Bone marrow (tissue), 2 donors: ENCODE measurements at places on chromosomes 16 and 17.

DNA sequence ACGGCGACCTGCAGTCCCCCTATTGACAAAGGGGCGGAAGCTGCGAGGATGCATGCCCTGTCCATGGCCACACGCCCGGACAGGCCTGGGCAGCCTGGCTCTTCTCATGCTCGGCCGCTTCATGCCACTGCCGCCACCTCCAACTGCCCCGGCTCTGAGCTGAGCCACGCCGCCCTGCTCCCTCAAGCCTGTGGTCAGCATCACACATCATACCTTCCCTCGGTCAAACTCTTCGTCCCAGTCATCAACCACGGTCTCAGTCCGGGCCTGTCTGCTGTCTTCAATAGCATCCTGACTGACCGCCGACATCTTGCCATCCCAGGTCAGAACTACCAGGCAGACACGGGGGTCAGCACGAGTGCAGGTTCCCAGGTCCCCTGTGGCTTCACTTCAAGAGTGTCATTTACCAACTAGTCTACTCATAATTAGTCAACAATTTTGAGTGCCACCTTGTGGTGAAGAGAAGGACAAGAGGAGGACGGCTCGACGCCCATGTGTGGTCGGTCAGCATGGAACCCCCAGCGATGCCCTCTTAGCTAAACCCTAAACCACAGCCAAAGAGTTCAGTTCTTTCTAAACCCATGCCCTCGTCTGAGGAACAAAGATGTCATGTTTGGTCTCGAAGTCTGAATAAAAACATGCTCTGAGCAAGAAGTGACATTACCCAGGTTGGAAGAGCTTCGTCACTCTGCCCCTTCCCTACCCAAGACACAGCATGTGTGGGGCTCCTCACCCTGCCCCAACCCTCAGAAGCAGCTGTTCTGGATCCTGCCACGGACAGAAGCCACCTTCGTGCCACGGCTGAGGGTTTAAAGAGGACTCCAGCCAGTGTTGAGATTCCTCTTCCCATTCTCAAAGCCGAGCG, 16.9 kb upstream of the CYTH1 start:
- no peak for DNase-seq

DNA sequence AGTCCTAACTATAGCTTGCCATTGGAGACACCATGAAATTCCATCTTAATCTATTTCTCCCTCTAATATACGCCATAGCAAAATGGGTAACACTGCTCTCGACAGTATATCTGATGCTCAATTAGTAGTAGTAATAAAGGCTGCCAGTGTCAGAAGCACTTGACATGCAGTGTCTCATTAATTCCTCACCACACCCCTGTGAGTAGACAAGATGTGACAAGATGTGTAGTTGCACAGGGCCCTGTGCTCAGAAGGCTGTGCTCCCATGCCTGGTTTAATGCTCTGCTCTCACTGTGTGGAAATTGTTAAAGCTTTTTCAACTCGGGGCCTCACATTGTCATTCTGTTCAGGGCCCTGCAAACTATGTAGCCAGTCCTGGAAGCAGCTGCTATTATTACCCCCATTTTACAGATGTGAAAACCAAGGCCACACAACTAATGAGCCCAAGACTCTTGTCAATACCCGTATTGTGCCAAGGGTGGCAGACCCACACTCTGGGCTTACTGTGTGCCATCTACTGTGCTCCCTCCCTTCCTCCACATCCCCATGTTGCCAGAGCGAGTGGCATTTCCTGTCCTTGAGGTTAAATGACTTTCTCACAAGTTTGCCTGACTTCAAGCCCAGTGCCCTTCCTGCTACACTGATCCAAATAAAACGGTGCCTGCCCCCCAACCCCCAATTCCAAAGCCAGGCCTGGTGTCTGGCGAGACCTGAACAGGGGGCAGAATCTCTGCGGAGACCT, 287.3 kb upstream of the CCL2 start:
- no peak for DNase-seq

DNA sequence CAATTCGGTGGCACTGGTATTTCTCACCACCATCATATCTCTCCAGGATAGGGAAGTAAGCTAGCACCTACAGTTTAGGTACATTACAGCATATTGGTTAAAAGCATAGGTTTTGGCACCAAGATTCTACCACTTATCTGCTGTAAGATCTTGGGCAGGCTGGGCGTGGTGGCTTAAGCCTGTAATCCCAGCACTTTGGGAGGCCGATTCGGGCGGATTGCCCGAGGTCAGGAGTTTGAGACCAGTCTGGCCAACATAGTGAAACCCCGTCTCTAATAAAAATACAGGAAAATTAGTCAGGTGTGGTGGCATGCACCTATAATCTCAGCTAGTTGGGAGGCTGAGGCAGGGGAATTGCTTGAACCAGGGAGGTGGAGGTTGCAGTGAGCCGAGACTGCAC, 51.4 kb downstream of the GPATCH8 start:
- no peak for DNase-seq

- no peak for DNase-seq
Measured at GRCh38 chr17:77999413-78000173, 41.1 kb downstream of the TNRC6C start.

DNA sequence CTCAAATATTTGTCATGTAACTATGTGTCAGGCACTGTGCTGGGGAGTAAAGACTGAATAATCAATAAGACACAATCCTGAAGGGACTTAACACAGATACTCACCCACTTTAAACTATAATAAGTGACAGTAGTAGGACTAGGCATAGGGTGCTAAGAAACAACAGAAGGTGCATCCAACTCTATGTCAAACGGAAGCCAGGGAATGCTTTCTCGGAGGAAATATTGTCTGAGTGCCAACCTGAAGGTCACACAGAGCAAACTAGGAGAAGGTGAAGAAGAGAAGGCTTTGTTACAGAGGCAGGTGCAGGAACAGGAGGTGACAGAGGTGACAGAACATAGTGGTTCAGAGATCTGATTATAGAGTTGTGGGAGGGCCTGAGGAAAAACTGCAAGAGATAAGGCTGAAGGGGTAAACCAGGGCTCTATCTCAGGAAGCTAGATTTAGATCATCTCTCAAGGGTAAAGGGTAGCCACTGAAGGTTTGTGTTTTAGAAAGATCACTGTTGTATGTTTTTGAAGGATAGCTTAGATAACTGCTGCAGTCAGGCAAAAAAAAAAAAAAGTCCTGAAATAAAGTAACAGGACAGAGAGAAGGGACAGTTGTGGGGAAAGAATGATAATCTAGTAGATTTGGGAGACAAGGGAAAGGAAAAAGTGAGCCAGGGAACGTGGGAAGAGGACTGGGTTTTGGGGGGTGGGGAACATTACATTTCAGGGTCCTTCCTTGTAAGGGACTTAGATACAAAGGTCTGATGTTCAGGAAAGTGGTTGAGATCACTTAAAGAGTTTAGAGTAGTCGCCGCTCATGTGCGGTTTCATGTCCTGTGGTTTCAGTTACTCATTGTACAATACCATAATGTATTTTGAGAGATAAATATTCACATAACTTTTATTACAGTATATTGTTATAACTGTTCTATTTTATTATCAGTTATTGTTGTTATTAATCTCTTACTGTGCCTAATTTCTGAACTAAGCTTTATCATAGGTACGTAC, 85.6 kb upstream of the NETO2 start:
- DNase-seq: no peak

- no peak for DNase-seq
Measured at GRCh38 chr17:78278139-78278741, 46.8 kb downstream of the TMEM235 start.

GRCh38 chr16:61263400-61263799, 772.8 kb downstream of the CDH8 start:
- DNase-seq: no peak

DNA sequence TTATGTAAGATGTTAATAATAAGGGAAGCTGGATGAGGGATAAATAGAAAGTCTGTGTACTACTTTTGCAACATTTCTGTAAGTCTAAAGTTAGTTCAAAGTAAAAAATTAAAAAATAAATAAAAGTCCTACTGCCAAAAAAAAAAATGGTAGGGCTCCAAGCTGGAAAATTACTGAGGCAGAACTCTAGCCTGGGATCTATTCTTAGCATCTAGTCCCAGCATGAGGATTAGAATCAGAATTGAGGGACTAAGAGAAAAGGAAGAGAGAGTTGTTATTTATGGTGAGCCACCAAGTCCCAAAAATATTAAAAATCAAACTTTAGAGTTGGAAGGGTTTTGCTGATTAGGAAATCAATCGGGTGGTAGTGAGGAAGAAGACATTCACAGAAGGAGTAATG, 110.3 kb downstream of the CYB561 start:
- no peak for DNase-seq

- DNase-seq: no peak
Measured at GRCh38 chr17:57135789-57136291, 50.8 kb downstream of the AKAP1 start.

DNA sequence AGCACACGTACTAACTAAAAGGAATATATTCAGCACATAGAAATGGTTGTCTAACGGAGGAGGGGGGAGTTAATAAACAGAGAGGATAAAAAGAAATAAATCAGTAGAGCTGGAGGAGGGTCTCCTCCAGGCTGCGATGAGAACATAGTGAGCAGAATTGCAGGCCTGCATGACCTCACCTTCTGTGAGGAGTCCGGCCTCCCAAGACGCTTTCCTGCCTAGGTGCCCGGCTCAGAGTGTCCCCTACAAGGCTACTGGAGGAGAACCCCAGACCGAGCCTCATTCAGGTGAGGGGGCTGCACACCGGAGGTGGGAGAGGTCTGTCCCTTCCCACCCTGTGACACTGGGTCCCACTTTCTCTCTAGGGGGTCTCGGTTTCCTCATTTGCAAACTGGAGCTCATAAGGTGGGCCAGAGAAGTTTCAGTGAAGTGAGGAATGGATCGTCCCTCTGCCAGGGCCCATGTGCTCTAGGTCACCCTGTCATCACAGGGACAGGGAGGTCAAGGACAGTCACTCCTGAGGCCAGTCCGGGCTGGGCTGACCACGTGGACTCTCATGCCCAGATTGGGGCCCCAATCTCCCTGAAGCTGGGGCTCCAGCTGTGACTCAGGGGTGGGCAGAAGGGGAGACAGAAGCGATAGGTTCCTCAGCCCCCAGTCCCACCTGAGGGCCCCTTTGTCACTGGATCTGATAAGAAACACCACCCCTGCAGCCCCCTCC, 3.3 kb upstream of the HBM start:
- DNase-seq: no peak

DNA sequence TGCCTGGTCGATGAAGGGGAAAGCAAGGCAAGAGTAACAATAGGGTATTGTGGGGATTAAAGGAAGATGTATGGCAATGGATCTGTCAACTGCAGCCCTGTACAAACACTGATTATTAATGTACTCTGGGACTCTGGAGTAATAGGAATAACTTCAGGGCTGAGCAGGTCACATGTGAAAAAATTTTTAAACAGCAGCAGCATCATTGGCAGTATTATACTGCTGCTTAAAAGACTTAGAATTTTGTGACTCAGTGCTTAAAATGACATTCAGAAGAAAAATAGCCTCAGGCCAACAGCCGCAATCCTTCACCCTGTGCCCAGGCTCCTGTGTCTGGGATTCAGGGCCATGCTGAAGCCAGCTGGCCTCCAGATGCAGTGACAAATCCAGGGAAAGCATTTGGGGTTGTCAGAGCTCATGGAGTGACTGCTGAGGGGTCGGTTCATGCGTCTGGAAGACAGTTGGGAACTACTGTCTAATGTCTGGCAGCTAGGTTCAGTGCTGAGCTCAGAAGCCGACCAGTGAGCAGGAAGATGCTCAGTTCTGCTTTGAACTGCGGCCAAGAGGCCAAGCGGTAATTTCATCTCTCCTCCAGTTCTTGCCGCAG, 22.2 kb downstream of the TEX2 start:
- no peak for DNase-seq
